Fibroblast of skin of left biceps (primary cell): ENCODE measurements at places on chromosomes 16 and 17.

DNA sequence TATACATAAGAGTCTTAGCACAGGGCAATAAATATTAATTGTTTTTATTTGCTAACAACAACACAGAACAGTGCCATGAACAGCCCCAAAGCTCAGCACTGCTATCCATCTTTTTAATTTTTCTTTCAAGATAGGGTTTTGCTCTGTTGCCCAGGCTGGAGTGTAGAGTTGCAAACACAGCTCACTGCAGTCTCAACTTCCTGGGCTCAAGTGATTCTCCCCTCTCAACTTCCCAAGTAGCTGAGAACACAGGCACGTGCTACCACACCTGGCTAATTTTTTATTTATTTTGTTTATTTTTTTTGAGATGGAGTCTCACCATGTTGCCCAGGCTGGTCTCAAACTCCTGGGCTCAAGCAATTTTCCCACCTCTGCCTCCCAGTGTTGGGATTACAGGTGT is 47.6 kb upstream of the AKAP1 start:
- no peak for DNase-seq

- DNase-seq = no peak
Measured at GRCh38 chr17:78132084-78132676, 1.6 kb downstream of the TMC8 start.

DNA sequence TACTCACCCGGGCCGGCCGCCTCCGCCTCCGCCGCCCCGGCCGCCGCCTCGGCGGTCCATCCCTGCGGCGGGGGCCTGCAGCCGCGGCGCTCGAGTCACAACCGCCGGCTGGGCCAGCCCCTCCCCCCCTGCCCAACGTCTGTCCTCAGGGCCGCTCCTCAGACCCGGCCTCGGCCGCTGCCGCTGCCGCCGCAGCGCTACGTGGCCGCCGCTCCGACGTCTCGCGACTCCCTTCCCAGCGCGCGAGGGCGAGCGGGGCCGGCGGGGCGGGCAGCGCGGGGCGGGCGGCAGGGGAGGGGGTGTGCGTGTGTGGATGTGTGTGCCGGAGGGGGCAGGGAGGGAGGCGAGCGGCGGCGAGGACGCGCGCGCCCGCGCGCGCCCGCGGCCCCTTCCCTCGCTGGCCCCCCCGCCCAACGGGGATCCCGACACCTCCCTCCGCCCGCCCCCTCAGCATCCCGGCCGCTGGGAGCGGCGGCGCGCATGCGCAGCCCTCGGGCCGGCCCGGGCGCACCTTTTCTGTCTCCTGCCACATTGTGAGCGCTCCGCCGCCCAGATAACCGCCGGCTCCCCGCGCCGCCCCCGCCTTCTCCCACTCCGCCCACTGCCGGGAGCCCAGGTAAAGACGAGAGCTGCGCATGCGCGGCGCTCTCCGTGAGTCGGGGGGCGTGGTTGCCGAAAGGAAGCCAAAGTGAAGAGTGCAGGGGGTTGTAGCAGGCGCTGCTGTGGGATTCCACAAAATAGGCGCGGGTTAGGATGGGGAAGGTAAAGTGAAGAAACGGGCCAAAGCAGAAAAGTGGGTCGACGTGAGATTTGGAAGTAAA is at the start of gene ZNF652:
TSS of gene ZNF652 (minus strand) at position 349 of the 821 bp plus-strand sequence. CDS start 44,525 bp downstream, outside the sequence.
- peak; percentile 64 for DNase-seq

DNA sequence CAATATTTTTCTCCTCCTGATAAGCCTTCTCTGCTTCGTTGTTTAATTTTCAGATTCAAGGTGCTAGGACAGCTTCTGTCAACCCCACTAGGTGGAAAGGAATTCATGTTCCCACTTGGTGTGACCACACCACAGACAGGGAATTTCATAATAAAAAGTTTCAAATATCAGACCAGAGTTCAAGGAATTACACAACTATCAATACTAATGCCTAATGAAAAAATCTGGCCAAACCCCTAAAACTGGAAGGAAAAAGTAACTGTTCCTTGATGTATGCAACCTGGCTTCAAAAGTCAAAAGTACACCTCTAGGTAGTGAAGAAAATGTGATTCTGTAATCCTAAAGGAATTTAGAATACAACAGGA is 87.8 kb upstream of the CORO6 start:
- DNase-seq = no peak

- DNase-seq = no peak
Measured at GRCh38 chr16:4098501-4098900, 17.7 kb downstream of the ADCY9 start.

GRCh38 chr17:76968707-76969597 is 100.7 kb downstream of the MGAT5B start:
- no peak for DNase-seq

- no peak for DNase-seq
Measured at GRCh38 chr16:79901522-79901921, 301.0 kb upstream of the MAF start.

GRCh38 chr16:23466162-23466885 is 13.3 kb upstream of the COG7 start:
- DNase-seq = peak; percentile 12

GRCh38 chr16:87619360-87620200 is 17.3 kb downstream of the JPH3 start:
- DNase-seq = no peak

DNA sequence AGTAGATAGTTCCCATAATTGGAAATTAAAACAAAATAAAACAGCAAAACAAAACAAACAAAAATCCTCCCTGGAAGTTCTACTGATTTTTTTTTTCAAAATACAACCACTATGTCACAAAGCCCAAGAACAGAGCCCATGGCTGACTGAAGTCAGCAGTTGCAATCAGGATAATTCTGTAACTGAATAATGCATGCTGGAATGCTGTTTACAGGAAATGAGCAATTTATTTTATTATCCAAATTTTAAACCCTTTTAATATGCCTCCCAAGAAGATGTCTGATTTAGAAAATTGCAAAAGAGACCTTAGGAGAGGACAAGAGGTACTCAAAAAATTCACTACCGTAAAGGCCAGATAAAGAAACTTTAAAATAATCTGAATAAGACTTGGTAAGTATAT is 578.2 kb downstream of the TOX3 start:
- no peak for DNase-seq
